ENCODE measurements at places on chromosomes 3 and 15.

DNA sequence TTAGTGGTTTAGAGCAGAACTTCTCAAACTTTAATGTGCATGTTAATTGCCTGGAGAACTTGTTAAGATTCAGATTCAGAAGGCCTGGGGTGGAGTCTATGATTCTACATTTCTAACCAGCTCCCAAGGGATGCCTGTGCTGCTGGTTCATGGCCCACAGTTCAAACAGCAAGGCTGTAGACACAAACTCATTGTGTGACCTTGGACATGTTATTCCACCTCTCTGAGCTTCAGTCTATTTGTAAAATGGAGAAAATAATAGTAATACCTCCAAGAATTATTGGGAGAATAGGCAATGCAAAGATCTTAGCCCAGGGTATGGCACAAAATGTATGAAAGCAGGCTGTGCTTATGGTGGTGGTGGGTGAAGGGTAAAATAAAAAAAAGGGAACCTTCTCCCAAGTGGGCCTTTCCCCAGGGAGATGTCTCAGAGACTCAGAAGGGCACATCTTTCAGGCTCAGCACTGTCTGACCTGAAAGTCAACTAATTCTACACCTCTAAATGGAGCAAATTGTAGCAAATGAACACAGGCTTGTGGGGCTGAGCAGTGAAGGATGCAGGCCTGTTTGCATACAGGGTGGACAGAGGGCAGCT is 176.0 kb upstream of the TRIM42 start:
- DNase-seq = no peak

DNA sequence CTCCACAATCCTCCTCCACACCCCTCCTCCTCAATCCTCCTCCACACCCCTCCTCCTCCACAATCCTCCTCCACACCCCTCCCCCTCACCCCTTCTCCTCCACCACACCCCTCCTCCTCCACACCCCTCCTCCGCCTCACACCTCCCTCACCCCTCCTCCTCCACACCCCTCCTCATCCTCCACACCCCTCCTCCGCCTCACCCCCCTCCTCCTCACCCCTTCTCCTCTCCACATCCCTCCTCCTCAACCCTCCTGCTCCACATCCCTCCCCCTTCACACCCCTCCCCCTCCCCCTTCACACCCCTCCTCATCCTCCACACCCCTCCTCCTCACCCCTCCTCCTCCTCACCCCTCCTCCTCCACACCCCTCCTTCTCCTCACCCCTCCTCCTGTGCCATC is 69.8 kb upstream of the BLM start:
- DNase-seq = no peak

- DNase-seq = no peak
Measured at GRCh38 chr3:187812496-187812895, 67.2 kb upstream of the BCL6 start.

DNA sequence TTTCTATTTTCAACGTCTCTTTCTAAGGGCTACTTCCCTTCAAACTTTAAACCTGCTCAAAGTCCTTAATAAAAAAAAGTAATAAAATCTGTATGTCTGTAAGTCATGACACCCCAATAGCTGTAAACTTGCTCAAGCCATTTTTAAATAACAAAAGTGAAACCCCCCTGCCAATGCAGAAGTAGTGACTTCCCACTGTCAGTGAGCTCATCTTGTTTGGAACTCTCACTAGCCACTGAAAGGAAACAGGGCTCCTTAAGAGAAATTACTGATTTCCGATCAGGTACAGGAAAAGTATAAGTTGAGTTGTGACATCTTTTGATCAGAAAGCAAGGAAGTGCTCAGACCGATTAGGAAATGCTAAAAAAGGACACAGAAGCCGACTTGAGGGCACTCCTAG is 27.6 kb upstream of the GPR171 start:
- no peak for DNase-seq

DNA sequence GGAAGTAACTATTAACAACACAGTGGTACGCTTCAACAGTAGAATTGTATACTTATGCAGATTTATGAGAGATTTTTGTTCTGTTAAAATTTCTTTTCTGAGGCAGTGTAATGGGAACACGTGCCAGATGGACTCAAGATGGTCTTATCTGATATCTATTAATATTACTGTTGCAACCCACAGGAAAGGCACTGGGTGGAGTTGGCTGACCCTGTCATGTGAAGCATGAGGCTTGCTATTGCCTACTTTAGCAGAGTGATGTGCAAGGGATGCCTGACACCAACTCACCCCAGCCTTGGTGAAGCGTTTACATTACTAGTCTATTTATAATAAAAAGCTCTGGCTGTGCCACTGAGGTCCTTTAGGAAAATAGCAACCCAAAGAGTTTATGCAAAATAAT is 19.8 kb upstream of the ARNT2 start:
- no peak for DNase-seq

DNA sequence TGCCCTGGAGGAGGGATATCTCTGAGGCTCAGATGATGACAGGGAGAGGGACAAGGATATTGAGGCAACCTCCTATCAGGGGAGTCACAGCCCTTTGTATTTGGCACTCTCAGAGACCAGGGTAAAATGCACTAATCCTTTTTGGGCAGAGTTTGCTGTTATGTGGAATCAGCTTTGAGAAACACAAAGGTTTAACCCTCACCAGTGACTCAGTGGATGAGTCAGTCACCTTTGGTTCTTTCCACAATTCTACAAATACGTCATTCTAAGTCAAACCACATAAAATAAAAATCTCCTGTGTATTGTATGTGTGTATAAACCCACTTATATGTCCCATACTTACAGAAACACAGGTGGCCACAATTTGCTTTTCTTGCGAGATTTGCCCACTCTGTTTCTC is 5.1 kb downstream of the LSAMP start:
- DNase-seq = no peak

DNA sequence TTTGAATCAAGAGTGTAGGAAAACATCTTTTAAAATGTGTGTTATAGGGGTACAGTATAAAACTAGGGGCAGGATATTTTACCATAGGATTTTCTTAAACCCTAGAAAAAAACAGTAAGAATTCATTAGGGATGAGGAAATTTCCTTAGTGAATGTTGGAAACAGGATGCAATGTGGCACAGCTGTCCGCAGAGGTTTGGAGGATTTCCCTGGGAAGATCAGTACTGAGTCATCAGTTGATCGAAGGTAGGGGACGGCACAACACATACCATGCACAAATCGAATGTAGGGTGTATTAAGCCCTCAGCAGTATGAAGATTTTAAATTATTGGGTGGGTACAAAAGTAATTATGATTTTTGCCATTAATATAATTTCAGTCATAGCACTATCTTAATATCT is 49.9 kb downstream of the FNDC3B start:
- DNase-seq = no peak

DNA sequence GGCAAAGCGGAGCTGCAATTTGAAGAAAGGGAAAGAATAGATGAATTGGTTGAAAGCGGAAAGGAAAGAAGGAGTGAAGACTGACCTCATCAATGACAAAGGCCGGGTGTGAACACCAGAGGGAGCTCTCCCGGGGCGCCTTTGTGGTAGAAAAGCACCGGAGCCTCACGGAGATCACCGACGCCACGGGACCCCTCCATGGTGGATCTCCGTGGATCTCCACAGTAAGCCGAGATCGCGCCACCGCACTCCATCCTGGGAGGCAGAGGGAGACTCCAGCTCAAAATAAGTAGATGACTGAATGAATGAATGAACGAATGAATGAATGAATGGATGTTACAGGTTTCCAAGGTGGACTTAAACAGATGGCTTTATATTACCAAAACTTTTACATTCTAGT is 25.0 kb downstream of the GPR160 start:
- DNase-seq = no peak

GRCh38 chr3:27289769-27290413 is 79.3 kb downstream of the NEK10 start:
- DNase-seq = no peak

GRCh38 chr3:123169492-123169929 is 32.2 kb upstream of the SEC22A start:
- no peak for DNase-seq

DNA sequence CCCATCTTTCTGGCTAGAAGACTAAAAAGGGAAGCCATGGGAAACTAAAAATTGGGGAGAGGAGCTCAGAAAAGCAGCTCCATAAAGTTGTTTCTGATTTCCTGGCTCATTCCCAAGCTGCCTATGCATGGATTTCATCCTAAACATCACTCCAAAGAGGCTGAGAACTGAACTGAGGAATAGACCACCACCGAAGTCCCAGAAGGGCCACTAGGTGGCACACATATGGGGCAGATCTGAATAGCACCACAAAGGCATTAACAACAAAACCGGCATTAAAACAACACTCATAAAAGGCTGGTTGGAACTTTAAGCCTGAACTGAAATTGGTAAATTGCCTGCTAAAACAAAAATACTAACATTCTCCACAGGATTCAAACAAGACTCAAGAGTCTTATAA is 106.3 kb downstream of the PLD1 start:
- no peak for DNase-seq

DNA sequence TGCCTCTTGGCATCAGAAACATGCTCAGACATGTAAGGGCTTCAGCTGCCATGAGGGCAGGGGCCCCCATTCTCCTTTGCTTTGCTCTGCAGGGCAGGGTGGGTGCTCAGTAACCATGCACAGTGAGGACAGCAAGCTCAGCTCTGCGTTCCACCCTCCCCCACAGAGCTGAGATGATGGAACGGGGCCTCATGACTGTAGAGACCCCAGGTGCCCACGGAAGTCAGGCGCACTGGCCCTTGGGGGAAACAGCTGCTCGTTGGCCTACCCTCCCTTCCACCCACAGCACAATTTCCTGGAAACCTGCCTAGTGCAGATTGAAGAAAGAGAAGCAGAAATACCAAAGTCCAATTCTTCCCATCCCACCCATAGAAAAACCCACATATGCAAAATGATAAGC is 10.5 kb downstream of the CTXND1 start:
- no peak for DNase-seq

GRCh38 chr15:54836052-54836795 is 360.5 kb downstream of the RSL24D1 start:
- DNase-seq = no peak

DNA sequence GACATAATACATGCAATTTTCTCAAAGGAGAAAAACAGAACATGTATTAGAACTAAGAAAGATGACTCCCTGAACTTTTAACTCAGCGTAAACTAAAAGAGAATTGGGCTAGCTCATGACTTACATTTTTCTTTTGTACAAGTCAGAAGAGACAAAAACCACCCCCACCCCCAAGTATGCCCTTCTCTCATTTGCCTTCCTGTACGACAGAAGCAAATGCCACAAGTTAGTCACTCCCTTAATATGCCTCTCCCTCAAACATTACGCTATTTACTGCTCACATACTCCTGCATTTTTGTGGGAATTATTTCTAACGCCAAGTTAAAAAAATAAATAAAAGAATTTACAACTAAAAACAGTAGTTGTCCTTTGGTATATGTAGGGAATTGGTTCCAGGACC is 22.0 kb downstream of the CPEB1 start:
- DNase-seq = no peak

GRCh38 chr3:126517291-126517951 is at the start of gene UROC1:
Gene UROC1 (minus strand): TSS chr3:126517773. CDS start chr3:126517719, 54 bp downstream.
- no peak for DNase-seq

DNA sequence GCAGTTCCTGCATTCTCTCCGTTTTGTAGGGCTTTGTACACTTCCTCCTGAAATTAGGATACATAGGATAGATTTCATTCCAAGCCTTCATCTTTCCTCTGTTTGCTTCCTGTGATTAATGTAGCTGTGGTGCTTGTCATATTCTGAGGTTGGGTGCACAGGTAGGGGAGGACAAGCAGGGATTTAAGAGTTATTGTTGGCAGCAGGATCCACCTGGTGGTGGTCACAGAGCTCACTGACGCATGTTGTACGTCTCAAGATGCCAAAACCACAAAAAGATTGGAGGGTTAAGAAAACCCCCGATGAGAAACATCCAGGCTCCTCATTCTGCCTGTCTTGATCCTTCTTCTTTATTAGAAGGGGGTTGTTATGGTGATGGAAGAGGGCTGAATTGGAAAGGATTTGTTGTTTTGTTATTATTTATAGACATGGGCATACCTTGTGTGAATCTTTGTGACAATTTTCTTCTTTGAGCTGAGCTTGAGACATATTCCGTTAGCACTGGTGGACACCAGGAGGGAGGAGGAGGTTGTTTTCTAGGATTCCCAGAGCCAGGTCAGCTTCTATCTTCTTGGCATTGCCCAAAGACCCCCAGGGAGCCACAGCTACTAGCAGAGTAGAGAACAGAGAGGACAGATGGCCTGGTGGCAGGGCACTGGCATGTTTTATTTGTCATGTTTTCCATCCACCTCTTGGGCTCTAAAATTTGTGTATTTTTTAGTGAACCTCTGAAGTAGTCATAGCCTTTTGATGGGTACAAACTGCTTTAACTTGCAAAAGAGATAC is 57.7 kb upstream of the LARS2 start:
- no peak for DNase-seq

GRCh38 chr15:70504299-70504951 is 258.9 kb downstream of the UACA start:
- DNase-seq = no peak

DNA sequence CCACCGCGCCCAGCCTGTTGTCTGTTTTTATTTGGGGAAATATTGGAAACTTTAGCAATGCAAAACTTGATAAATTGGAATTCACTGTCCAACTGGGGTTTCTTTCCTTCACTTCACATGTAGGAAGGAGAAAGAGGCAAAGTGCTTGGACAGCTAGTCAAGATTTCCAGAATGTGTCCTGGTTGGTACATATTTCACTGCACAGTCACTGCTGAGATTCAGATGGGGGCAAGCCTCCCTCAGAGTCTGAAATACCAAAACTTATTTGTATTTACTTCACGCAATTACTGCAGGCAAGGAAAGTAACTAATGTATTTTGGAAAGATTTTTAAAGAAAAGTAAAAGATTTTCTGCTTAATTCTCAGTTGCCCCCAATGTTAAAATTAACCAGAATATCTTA is 21.0 kb downstream of the LRRC31 start:
- DNase-seq = no peak

GRCh38 chr3:150528354-150528797 is 17.9 kb downstream of the SERP1 start:
- DNase-seq = no peak

DNA sequence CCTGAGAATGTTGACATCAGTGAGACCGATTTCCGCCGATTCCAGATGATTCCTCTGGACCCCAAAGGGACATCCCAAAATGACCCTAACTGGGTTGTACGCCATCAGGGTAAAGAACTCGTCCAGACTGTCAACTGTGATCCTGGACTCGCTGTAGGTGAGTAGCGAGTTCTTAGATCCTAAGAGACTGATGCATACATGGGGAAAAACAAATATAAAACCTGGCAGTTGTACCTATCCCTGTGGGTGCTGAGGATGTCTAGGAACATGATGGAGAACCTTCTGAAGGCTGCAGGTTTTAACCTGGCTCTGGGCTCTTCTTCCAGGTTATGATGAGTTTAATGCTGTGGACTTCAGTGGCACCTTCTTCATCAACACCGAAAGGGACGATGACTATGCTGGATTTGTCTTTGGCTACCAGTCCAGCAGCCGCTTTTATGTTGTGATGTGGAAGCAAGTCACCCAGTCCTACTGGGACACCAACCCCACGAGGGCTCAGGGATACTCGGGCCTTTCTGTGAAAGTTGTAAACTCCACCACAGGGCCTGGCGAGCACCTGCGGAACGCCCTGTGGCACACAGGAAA is 12.3 kb downstream of the THBS1 start:
- no peak for DNase-seq
